Diencephalon (tissue), 1 donor: ENCODE measurements at places on chromosomes 2 and 18. TPM values are rescaled to one million over a fixed set of nuclear protein-coding genes. Genes with fewer than 3 reads are reported as not detected.

Gene BOLL
- 1.4 TPM for total RNA-seq

Gene ST6GAL2
- total RNA-seq: 170 TPM

Gene PARD3B
- 16.8 TPM for total RNA-seq

Gene ANKRD62
- total RNA-seq: 0.23 TPM
